ENCODE measurements at places on chromosomes 1 and 21. TPM values are rescaled to one million over a fixed set of nuclear protein-coding genes. Genes with fewer than 3 reads are reported as not detected.

DNA sequence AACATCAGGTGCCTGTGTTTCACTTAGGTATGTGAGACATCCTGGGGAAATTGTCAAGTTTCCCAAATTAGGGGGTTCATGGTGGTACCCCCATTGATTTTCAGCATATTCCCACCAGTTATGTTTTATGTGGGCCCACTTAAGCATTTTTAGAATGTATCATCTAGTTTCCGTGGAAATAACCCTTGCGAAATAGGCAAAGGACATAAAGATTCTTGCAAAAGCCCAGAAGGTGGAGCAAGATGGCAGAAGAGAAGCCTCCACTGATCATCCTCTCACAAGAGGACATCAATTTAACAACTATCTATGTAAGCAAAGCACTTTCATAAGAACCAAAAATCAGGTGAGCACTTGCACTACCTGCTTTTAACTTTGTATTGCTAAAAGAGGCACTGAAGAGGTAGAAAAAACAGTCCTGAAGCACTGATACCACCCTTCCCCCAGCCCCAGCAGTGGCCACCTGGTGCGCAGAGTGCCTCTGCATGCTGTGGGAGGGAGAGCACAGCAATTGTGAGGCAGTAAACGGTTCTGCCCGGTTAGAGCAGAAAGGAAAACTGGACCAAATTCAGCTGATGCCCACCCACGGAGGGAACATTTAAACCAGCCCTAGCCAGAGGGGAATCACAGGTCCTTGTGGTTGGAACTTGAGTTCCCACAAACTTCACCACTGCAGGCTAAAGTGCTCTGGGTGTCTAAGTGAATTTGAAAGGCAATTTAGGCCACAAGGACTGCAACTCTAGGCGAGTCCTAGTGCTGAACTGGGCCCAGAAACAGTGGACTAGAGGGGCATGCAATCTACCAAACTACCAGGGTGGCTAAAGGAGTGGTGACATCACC is 23.2 kb downstream of the MCOLN2 start:
- DNase-seq, result no peak

GRCh38 chr1:234686035-234686434 is 76.1 kb upstream of the IRF2BP2 start:
- DNase-seq, result no peak

SLC25A44 gene
- 15.4 TPM for total RNA-seq

DNA sequence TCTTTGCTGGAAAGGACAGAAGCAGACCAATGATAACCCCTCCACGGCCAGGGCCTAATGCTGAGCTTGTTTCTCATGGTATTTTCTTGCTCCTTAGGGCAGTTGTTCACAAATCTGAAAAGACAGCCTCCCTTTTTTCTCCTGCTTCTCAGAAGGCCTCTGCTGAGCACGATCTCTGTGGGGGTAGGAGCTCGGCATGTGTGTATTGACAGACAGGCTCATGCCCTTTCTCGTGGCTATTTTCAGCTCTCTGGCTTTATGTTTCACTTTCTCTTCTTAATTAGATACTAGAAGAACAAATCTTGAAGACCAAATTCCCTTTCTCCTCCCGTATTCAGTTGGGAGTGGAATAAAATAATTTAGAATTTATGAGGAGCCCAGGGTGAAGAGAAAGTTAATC is 768 bp upstream of the RIIAD1 start:
- no peak for DNase-seq

TMEM125 gene
- total RNA-seq, result 7.7 TPM

LCE3D gene
- not detected for total RNA-seq

TCEANC2 gene
- 7.8 TPM for total RNA-seq

MEGF6 gene
- total RNA-seq, result 204 TPM

DNA sequence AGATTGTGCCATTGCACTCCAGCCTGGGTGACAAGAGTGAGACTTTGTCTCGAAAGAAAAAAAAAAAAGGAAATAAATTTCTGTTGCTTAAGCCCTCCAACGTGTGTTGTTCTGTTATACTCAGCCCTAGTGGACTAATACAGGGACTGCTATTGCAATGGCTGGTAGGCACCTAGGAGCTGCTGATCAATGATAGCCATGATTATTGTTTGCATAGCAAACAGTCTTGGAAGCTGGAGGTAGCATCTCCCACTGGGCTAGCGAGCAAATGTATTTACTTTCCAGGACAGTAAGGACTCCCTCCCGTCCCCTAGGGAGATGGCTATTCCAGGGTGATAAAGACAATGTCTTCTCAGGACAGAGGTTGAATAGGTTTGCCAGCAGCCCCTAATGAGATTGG is 13.5 kb upstream of the TNFRSF8 start:
- no peak for DNase-seq

PLPP3 gene
- total RNA-seq, result 61.8 TPM

- DNase-seq, result no peak
Measured at GRCh38 chr1:55388960-55389359, 173.8 kb upstream of the USP24 start.

DNA sequence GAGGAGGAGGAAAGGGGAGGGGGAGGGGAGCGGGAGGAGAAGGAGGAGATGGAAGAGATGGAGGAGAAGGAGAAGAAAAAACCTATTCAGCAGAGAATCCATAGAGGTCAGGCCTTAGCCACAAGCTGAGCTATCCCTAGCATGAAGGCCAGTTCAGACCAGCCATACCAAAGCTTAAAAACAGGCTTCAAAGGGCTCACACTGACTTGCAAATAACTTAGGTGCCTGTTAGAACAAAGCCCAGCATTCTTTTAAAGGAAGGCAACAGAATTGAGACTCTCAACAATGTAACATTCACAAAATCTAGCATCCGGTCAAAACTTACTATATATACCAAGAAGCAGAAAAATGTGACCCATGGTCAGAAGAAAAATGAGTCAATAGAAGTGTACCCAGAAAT is 43.6 kb upstream of the IFFO2 start:
- DNase-seq, result no peak

DNA sequence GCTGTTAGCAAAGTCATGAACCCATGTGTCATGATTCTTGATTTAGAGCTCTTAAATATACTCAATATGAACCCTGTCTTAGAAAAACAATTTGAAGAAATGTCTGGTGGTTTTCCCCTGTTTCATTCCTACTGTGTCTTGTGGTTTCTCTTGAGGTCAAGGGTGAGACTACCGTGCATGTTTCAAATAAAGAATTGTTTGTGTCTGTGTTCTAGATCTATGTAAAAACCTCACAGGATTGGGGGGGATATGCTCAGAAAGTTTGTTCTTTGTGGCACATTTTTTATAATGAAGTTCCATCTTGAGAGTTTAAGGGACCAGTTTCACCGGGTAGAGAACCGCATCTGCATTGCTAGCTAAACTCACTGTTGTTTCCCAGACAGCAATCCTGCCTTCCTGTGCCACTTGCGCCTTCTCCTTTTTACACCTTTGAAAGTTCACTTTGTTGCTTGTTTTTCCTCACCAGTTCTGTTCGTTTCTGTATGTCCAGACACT is 30.9 kb upstream of the CACYBP start:
- no peak for DNase-seq

GRCh38 chr21:42169758-42170157 is 49.2 kb upstream of the ABCG1 start:
- no peak for DNase-seq

OR2T35 gene
- not detected for total RNA-seq

SPRR2F gene
- 54.4 TPM for total RNA-seq

SLC35F3 gene
- total RNA-seq, result 0.25 TPM

DNA sequence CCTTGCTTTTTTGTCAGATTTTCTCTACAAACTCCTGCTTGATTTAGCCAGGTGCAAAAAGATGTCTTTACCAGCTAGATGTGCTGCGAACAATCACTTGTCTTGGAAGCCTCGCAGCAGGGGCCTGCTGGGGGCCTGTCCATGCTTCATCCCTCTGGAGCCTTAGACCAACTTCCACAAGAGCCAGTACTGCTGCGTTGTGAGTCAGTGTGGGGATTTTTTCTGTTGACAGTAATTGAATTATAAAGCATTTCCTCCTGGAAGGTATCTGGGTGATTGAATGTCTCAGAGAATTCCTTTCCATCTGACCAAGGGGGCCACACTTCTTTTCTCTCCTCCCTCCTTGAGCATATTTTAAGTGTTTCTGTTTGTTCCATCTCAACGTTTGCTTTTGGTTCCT is 40.4 kb upstream of the LDLRAP1 start:
- DNase-seq, result no peak

DNA sequence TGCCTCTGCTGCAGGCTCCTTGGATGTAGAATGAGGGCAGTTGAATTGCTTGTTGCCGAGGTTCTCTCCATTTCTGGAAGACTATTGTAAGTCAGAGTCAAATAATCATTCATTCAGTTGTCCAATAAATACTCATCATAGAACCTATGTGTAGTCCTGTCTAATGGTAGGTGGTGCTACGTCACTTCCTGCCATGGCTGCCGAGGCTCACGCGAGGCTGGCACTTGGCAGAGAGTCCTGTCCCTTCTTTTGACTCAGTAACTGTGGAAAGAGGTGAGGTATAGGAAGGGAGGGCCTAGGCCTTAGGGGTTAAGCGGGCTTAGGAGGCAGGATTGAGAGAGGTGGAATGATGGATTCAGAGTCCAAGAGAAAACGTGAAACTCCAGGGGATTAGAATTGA is 9.7 kb downstream of the ADARB1 start:
- DNase-seq, result no peak

GRCh38 chr1:166132496-166132895 is 34.3 kb downstream of the FAM78B start:
- no peak for DNase-seq

GRCh38 chr1:26353976-26354820 is at the start of gene CRYBG2:
Gene CRYBG2, minus strand, starts transcription at chr1:26354130. Its CDS starts 7,473 bp downstream, at chr1:26346657.
- DNase-seq, result peak; percentile 60

NECTIN4 gene
- 31.5 TPM for total RNA-seq

NRIP1 gene
- 92.8 TPM for total RNA-seq

DNA sequence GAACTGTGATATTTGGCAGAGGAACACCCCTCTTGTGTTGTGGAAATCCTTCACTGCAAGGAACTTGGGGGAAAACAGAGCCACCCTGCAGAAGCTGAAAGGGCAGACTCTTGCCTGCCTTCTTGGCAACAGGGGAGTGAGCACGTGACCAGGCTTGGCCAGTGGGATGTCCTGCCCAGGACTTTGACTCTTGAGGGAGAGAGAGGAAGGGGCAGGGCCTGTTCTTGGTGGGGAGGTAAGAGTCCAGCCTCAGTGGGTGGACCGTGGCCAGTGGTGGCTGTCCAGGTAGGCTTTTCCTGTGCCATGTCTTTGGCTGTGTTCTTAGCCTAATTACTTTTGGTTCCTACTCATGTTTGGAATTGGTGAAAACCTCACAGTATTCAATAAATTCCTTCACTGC is 8.6 kb upstream of the AK2 start:
- no peak for DNase-seq

- DNase-seq, result no peak
Measured at GRCh38 chr1:9247894-9248293, 13.3 kb downstream of the H6PD start.

IRF6 gene
- total RNA-seq, result 43.1 TPM

- DNase-seq, result peak; percentile 50
Measured at GRCh38 chr1:43952731-43953346, 6.1 kb downstream of the IPO13 start.

DNA sequence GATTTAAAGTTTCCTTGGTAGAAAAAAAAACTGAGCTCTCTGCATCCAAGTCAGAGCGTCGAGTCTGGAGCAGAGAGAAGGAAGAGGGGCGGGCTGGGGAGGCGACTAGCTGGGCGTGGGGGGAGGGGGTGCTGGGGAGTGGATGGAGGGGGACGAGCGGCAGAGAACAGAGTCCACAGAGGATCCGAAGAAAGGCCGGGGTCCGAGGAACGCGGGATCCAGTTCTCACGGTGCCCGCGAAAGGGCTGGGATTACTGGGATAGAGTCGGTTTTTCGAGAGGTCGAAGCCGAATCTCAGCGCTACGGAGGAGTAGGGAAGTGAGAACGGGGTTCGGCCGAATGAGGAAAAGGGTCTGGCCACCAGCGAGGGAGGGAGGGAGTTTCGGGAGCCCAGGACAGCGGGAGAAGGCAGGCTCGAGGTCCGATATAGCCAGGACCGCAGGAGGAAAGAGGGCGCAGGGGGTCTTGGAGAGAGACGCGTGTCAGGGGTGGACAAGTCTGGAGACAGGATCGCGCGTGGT is 665 bp downstream of the DAB1 start:
- no peak for DNase-seq

TSPAN1 gene
- 0.52 TPM for total RNA-seq

DNA sequence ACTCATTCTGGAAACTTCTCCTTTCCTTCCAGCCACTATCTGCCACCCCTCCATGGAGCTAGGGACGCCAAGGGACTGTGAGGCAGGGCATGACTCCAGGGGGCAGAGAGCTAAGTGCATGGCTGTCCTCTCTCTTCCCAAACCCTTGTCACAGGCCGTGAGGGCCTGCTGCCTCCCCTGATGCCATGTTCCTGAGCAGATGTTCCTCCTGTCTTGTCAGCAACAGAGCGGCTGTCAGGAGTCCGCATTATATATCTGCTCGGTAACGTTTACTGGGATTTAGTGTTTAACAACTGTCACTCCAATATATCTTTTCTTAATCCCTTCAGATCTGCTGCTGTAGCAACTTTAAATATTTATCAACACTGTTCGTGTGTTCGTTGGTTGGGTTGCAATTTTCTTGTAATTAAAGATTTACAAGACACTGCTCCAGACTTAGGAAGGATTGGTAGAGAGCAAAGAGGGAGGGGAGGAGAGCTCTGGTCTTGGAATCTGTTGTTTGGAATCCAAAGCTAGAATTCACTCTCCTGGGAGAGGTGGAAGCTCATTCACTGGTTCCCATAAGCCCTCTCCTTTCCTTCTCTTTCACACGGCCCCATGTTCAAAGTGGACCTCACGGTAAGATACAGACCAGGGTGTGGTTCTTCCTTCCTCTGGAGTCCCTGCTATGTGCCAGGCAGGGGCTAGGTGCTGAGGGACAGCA is 76.2 kb downstream of the MDM4 start:
- no peak for DNase-seq

DNA sequence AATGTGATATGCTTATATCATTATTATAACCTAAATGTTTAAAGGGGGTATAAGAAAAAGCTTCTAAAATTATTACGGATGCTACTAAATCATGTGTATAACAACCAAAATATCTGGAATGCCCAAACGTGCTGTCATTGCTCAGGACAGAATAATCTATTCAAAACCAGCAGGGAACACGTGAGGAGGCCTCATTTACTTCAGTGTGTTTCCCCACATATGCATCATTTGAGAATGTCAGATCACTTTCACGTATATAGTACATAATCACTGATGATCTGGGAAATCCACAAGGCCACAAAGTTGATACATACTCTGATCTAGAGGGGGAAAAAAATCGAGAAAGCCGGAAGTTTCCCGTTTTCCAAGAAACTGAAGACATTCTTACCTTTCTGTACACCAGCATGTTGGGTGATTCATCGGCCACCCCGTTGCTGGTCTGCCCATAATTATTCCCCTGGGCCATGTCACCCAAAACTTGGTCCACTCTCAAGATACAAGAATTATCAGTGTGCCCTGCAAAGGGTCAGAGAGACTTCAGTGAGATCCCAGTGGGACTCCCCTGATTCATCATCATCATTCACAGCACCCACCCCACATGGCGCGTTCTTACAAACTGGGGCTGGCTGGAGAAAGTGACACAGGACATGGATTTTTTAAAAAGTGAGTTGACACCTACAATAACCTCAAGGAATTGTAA is 1.5 kb downstream of the RGS7 start:
- DNase-seq, result no peak

DNA sequence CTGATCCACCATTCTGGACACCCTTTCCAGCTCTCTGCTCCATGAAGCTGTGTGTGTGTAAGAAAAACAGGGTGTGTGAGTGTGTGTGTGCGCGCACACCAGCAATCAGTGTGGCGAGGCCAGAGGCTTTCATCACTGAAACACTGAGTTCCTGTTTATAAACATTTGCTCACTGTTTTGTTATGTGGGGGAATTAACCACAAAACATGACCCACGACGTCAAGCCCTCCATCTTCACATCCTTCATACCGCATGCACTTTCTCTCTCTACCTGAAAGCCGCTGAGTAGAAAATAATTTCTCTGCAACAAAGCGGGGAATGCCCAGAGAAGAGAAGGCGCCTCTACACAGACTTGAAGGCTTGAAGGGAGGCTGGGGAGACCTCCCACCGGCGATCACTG is 148.9 kb upstream of the IRF2BP2 start:
- DNase-seq, result no peak

Data from mesothelial cell of epicardium (in vitro differentiated cells).